Activated CD4-positive, alpha-beta T cell treated with anti-CD3 and anti-CD28 coated beads, Interleukin-2, amount 50 U/mL, for 16 hours (primary cell): ENCODE measurements at places on chromosomes 5 and 9.

DNA sequence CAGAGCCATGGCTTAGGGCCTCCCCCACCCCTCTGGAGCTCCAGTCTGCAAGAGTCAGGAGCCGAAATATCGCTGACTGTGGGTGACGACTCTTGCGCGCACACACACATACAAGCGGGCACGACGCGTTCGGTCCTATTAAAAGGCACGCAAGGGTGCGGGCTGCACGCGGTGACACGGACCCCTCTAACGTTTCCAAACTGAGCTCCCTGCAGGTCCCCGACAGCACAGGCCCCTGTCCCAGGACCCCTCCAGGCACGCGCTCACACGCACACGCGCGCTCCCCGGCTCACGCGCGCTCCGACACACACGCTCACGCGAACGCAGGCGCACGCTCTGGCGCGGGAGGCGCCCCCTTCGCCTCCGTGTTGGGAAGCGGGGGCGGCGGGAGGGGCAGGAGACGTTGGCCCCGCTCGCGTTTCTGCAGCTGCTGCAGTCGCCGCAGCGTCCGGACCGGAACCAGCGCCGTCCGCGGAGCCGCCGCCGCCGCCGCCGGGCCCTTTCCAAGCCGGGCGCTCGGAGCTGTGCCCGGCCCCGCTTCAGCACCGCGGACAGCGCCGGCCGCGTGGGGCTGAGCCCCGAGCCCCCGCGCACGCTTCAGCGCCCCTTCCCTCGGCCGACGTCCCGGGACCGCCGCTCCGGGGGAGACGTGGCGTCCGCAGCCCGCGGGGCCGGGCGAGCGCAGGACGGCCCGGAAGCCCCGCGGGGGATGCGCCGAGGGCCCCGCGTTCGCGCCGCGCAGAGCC is at the start of gene GRIN1:
TSS of gene GRIN1 (plus strand) at position 433 of the 746 bp plus-strand sequence. CDS start 333 bp downstream, outside the sequence.
- no peak for DNase-seq

DNA sequence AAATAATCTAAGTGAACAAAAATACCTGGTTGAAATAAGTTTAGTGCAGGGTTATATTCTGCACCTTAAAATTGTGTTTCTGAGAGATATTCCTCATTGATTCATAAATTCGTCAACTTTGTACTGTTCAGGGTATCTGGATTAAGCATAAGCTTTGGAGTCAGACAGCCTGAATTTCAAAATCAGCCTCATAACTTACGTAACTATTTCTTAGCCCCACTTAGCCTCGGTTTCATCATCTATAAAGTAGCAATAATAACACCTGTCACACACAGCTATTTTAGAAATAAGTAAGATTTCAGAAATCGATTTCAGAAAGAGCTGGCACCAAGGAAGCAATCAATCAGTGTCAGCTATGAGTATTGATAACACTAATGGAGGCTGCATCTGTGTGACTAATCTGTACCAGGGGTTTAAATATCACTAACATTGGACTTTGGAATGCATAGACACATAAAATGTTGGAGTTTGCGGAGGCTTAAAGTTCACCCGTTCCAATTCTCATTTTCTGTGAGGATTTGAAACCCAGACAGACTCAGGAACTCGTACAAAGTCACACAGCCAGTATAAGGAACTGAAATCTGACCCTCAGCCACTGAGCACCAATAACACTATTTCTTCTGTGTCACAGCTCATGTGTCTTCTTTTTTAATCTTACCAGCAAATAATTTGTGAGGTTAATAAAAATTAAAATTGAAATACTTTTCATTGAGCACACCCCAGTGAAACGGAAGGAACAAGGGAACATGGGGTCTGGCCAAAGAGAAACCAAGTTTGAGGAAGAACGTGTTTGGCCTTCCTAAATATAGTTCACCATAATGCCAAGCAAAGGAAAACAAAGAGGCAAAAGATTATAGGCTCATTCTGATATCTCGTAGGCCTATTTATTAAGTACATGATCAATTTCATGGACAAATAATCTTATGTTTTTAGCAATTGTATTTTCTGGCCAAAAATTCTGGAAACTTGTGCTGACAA is 194.4 kb upstream of the PTGER4 start:
- no peak for DNase-seq

- peak; percentile 79 for DNase-seq
Observed at GRCh38 chr5:74326571-74327338, 313.8 kb downstream of the ENC1 start.

GRCh38 chr5:67115246-67115645 is 81.4 kb downstream of the CD180 start:
- DNase-seq, result no peak

GRCh38 chr5:14405706-14406553 is 175.7 kb upstream of the OTULINL start:
- DNase-seq, result no peak

- DNase-seq, result no peak
Observed at GRCh38 chr5:176887252-176887849, 11.8 kb downstream of the HK3 start.

- no peak for DNase-seq
Observed at GRCh38 chr9:82600536-82601292, 462.2 kb downstream of the RASEF start.

GRCh38 chr5:33299621-33300208 is 141.1 kb upstream of the TARS1 start:
- DNase-seq, result peak; percentile 2

DNA sequence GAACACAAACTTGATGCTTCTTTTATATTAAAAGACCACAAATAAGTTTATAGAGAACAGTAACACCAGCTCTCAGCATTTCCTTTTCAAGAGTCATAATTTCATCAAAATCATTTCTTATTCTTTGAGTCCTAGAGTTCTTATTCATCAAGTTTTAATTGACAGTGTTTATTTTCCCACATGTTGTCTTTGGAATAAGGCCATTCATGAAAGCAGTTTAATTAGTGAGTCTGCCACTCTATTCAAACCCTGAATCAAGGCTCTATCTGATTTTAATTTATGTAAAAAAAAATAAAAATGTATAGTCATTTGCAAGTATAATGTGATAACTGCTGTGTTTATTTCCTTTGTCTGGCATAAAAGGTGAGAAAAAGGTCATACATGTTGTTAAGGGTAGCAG is 176.7 kb downstream of the PARP8 start:
- no peak for DNase-seq

- DNase-seq, result no peak
Observed at GRCh38 chr9:127887792-127888191, 10.3 kb upstream of the AK1 start.

GRCh38 chr5:151023047-151023615 is 2.7 kb downstream of the GPX3 start:
- DNase-seq, result no peak

- DNase-seq, result no peak
Observed at GRCh38 chr9:108056084-108056804, 566.7 kb upstream of the KLF4 start.
